ENCODE measurements at places on chromosomes 11 and 22. TPM values are rescaled to one million over a fixed set of nuclear protein-coding genes. Genes with fewer than 3 reads are reported as not detected.

Gene PLAAT5
- not detected for total RNA-seq

Gene DNAJB7
- total RNA-seq: not detected

Gene GRK3
- 16.7 TPM for total RNA-seq

Gene NEFH
- total RNA-seq: not detected

Gene MORC2
- 18.3 TPM for total RNA-seq

Gene OR5T2
- not detected for total RNA-seq

DNA sequence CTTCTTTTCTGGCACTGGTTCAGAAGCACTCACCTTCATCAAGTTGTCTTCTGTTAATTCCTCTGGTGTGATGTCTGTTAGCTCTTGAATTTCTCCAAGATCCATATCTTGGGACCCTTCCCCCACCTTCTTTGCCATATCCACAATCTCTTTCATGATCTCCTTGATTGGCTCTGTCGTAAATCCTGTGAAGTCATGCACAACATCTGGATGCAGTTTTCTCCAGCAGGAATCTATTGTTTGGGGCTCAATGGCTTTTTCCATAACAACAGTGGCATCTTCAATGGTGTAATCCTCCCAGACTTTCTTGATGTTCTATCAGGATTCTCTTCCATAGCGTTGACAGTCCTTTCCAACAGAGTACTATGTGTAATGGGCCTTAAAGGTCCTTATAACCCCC is 96.9 kb downstream of the CSTPP1 start:
- no peak overlapping the region for H3K27ac ChIP-seq
- DNase-seq: no peak
- H3K4me1 ChIP-seq: 0 out of 2 replicates have a peak, but pooled peaks cover 7% of the 10 kb centered on the region
- H3K4me3 ChIP-seq: no peak overlapping the region
- H3K27me3 ChIP-seq: no peaks in the 10 kb centered on the region

DNA sequence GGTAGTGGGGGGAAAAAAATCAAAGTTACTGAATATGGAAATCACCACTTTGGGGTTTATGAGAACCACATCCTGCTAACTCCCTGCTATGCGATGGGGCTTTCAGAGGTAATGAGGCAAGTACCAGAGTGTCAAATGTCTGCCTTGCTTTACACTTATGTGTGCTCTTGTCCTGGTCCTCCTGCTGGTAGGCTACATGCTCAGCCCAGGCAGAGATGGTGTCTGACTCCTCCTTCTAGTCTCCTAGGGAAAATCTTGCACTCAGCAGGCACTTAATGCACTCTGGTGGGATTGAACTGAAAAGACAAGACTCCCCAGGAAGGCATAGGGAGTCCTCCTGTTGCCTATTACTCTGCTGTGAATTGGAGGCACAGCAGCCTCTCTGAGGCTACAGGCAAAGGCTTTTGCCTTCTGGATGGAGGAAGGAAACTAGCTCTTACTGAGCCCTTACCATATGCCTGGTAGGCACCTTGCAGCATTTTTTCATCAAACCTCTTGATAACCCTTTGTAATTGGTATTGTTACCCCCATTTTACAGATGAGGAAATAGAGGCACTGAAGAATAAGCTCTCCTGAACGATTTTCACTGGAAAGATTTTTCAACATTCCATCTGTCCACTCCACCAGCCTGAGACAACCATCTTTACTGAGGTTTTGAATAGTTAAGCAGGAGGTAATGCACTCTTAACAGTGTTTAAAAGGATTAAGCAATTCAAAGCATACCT is 132.1 kb upstream of the PAX6 start:
- H3K4me3 ChIP-seq: no peak overlapping the region
- no peak for DNase-seq
- H3K36me3 ChIP-seq: no peaks in the 10 kb centered on the region
- H3K27me3 ChIP-seq: no peaks in the 10 kb centered on the region
- H3K27ac ChIP-seq: no peak overlapping the region

DNA sequence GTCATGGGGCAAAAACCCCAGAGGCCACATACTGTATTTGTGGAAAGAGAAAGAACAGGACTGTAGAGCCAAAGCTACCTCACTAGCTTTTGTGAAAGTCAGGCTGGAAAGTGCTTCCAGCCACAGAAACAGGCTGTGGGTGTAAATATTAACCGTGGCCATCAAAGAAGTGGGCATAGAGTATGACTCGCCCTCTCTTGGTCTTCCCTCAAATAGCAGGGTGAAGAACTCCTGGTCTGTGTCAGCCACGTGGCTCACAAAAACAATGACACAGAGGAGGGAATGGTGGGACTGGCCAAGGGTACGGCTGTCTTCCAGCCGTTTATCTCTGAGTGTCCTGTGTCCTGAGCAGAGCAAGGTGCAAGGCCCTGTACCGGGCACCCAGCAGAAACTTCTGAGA is 37.6 kb upstream of the UBASH3B start:
- H3K4me1 ChIP-seq: 0 out of 2 replicates have a peak, but pooled peaks cover 6% of the 10 kb centered on the region
- peak; percentile 36 for DNase-seq
- H3K27ac ChIP-seq: no peak overlapping the region

GRCh38 chr11:106625566-106625965 is 392.7 kb downstream of the GUCY1A2 start:
- no peaks in the 10 kb centered on the region for H3K27me3 ChIP-seq
- no peak for DNase-seq
- no peaks in the 10 kb centered on the region for H3K4me1 ChIP-seq
- H3K36me3 ChIP-seq: no peaks in the 10 kb centered on the region
- H3K27ac ChIP-seq: no peak overlapping the region

DNA sequence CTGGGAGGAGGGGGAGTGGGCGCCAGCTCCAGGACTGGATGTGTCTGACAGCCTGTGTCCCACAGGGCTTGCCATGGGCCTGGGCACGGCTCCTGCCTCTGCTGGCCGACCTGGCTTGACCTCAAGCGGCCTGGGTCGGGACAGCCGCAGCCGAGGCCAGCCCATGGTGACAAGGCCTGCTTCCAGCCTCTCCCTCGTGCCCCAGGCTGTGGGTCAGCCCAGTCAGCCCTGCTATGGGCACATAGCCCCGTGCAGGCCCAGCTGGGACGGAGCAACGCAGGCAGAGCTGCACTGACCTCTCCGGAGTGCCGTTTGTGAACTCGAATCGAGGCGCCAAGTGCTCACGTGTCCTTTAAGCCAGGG is 17.9 kb downstream of the OSBPL5 start:
- H3K4me3 ChIP-seq: no peak overlapping the region
- no peak overlapping the region for H3K27ac ChIP-seq
- DNase-seq: no peak
- H3K27me3 ChIP-seq: peaks cover 77% of the 10 kb centered on the region

DNA sequence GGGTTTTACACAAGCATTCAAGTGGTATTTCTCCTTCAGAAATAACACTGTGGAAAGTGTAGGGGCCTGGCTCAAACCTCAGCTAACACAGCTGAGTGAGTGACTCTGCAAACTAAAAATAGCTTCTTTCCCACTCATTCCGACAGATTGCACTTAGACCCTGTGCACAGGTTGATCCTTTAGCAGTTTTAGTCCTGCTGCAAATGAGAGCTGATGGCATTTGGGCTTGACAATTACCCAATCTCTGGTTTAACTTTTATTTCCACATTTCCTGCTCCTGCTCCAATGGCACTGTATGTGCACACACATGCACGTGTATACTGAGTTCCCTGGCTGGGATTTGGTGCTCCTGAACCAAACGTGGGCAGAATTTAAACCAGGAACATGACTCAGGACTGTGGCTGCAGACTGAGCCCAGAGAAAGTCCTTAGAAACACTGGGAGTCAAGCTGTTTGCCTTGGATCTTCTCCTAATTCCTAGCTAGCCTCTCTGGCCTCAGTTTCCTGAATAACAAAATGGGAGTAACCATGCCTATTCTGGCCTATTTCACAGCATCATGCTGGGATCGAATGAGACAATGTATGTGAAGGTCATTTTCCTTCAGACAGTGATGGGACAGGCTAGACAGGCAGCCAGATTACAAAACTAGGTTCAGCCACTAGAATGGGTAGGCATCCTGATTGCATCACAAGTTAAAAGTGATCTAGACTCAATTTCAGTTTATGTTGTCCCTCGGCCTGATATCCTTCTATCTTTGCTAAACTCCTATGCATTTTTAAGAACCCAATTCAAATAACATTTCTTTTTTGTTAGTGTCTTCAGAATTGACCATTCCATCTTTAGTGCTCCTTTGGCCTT is 58.2 kb downstream of the SERGEF start:
- H3K4me1 ChIP-seq: peaks cover 18% of the 10 kb centered on the region
- no peak overlapping the region for H3K4me3 ChIP-seq
- H3K27me3 ChIP-seq: no peaks in the 10 kb centered on the region
- peaks cover 28% of the 10 kb centered on the region for H3K36me3 ChIP-seq
- no peak overlapping the region for H3K27ac ChIP-seq

DNA sequence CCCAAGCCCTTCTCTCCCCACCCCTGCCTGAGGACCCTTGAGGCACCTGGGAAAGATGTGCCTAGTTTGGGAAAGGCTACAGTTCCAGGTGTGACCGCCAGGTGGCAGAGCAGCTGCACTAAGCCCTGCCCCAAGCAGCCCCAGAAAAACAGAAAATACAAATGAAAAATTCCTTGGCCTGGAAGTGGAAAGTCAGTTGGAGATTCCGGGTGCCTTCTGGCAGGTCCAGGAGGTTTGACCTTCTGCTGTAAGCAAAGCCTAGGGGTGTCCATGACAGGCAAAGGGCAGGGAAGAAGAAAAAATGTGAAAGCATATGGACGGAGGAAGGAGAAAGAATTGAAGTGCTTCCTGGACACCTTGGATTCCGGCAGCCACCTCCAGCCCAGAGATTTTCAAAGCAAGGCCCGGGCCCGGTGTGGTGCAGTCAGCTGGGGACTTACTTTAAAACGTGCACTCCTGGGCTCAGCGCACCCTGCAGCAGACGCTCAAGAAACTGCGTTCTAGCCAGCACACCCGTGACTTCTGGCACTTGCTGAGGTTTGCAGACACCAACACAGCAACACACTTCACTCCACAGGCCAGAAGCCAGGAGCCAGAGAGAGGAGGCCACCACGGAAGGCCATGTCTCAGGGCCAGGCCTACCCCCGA is 37.3 kb upstream of the SLC22A12 start:
- H3K4me3 ChIP-seq: no peak overlapping the region
- no peak overlapping the region for H3K27ac ChIP-seq
- DNase-seq: peak; percentile 39
- peaks cover 39% of the 10 kb centered on the region for H3K4me1 ChIP-seq

GRCh38 chr11:76674517-76675400 is 4.2 kb upstream of the LRRC32 start:
- H3K27me3 ChIP-seq: peaks cover 4% of the 10 kb centered on the region
- peaks cover 25% of the 10 kb centered on the region for H3K4me1 ChIP-seq

- H3K36me3 ChIP-seq: peaks cover 23% of the 10 kb centered on the region
- H3K4me3 ChIP-seq: no peak overlapping the region
- no peak for DNase-seq
Observed at GRCh38 chr22:21760640-21761039, 25.0 kb upstream of the YPEL1 start.

DNA sequence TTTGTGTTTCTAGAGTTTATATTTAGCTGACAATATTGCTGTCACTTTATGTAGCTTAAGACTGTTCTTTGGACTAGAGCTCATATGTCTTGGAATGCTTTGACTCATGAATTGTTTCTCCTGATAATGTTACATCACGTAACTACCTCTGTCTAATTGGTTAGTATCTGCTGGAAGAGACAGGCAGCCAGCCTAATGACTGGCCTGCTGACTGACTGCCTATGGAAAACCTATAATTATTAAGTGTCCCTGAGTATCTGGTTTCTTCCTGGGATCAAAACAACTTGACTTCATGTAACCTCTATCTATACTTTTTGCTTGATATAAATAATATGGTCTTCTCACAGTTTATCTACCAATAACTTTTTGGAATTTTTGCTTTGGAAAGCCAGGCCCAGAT is 9.4 kb downstream of the SOX6 start:
- no peak overlapping the region for H3K4me3 ChIP-seq
- H3K27me3 ChIP-seq: no peaks in the 10 kb centered on the region
- no peaks in the 10 kb centered on the region for H3K4me1 ChIP-seq
- no peak for DNase-seq

DNA sequence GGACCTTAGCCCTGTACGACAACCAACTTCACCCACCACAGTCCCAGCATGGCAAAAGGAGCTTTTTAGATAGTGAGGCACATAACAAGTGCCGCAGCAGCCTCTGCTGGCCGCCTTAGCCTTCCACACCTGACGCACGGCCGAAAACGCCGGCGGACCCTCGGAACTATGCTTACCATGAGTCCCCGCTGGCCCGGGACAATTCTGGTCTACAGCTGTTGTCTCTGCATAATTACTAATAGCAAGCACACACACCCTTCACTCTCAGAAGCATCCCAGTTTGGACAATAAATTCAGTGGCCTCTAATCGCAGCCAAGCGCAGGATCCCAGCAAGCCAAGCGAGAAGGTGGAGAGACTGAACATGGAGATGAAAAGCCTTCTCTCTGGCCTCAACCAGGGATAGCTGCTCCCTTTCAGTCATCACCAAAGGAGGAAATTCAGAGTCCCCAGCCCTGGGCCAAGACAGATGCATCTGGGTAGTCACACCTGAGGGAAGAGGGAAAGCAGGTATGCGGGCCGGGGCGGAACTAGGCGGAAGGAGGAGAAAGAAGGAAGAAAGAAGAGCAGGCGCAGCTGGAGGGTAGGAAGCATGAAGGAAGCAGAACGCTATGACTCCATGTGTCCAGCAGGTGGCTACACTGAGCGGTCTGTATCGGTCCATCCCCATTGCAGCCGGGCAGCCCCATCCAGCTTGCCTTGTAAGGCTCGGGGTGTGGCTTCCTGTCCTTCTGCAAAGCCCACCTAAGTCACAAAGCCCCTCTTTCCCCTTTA is 40.3 kb downstream of the BUD13 start:
- H3K27ac ChIP-seq: no peak overlapping the region
- H3K4me1 ChIP-seq: peaks cover 26% of the 10 kb centered on the region
- peaks cover 2% of the 10 kb centered on the region for H3K27me3 ChIP-seq
- H3K4me3 ChIP-seq: no peak overlapping the region
- peak; percentile 43 for DNase-seq
- H3K36me3 ChIP-seq: no peaks in the 10 kb centered on the region

GRCh38 chr11:25613451-25613850 is 718.5 kb upstream of the ANO3 start:
- DNase-seq: no peak
- no peak overlapping the region for H3K4me3 ChIP-seq
- H3K27me3 ChIP-seq: no peaks in the 10 kb centered on the region
- no peak overlapping the region for H3K27ac ChIP-seq
- H3K36me3 ChIP-seq: no peaks in the 10 kb centered on the region

DNA sequence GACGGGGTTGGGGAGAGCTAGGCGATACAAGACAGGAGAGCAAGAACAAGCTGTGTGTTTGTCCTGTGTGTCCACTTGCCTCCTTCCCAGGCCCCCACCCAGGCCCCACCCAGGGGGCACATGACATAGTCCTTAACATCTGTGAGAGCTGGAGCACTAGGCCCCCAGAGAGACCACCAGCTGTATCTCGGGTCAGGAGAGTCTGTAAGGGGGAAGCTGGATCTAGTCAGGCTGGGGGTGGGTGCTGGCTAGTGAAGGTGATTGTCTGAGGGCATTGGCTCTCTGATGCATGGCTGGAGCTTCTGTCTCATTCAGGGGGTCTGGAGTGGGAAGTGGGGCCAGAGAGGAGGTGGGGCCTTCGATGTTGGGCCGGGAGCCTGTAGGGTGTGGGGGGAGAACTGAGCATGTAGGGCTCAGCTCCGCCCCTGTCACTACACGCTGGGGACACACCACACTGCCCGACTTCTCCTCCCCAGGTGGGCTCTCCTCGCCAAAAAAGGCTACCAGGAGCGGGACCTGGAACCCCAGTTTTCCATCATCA is 571 bp downstream of the P2RX6 start:
- H3K36me3 ChIP-seq: no peaks in the 10 kb centered on the region
- no peak overlapping the region for H3K27ac ChIP-seq
- H3K4me3 ChIP-seq: 0 out of 2 replicates have a peak overlapping the region, but pooled peaks have one; percentile 40
- peaks cover 51% of the 10 kb centered on the region for H3K4me1 ChIP-seq
- DNase-seq: no peak
- peaks cover 9% of the 10 kb centered on the region for H3K27me3 ChIP-seq

GRCh38 chr11:62242021-62242420 is at the start of gene SCGB1D2:
Gene SCGB1D2 (plus strand): TSS chr11:62242239. CDS start chr11:62242308, 69 bp downstream.
- H3K4me3 ChIP-seq: no peak within 1 kb of the TSS
- no peaks in the 10 kb centered on the region for H3K27me3 ChIP-seq
- peak; percentile 32 for DNase-seq
- H3K27ac ChIP-seq: no peak within 1 kb of the TSS
- H3K4me1 ChIP-seq: peaks cover 14% of the 10 kb centered on the region
- no peaks in the 10 kb centered on the region for H3K36me3 ChIP-seq

All from HepG2 (cell line).